A549 (cell line): ENCODE measurements at places on chromosomes 4 and X.

GRCh38 chrX:107566604-107567262 is 61.6 kb upstream of the PRPS1 start:
- DNase-seq = no peak

- DNase-seq = no peak
Measured at GRCh38 chrX:19758539-19758938, 128.9 kb downstream of the SH3KBP1 start.

- no peak for DNase-seq
Measured at GRCh38 chr4:155444721-155445120, 68.0 kb upstream of the MAP9 start.

DNA sequence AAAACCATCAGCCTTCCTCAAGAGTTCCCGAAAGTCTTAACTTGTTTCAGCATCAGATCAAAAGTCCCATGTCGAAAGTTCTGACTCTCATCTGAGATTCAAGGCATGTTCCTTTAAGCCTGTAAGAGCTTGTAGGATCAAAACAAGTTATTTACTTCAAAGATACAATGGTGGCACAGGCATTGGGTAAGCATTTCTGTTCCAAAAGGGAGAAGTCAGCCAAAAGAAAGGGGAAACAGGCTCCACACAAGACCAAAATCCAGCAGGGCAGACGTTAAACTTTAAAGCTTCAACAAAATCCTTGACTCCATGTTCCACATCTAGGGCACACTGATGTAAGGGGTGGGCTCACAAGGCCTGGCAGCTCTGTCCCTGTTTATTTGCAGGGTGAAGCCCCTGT is 91.7 kb downstream of the FHDC1 start:
- DNase-seq = no peak

DNA sequence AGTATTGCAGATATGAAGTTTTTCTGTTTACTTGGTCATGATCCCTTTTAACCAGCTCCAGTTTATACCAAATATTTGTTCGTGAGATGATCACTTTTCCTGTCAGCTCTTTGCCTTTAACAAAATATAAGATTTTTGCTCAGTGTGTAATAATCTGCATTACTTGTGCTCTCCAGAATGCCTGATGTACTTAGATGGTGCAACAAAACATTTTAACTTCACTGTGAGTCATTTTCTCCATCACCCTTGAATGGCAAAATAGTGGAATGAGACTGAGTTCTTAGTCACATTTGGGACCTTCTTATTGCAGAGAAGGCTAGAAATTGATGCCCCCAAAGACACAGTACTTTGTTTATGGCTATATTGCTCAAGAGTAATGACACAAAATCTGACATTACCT is 252.0 kb downstream of the FRMPD4 start:
- DNase-seq = no peak

DNA sequence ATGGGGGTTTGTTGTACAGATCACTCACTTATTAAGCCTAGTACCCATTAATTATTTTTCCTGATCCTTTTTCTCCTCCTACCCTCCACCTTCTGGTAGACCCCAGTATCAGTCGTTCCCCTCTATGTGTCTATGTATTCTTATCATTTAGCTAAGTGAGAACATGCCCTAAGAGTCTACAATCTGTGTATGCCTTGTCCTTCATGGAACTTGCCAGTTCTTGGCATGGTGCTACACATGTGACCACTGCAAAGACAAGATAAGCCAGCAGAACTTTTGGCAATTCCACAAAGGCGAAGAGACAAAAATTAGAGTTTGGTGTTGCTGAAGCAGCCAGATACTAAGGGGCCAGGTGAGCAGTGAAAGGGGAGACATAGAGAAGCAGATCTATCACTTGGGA is 101.3 kb downstream of the CORIN start:
- DNase-seq = no peak

DNA sequence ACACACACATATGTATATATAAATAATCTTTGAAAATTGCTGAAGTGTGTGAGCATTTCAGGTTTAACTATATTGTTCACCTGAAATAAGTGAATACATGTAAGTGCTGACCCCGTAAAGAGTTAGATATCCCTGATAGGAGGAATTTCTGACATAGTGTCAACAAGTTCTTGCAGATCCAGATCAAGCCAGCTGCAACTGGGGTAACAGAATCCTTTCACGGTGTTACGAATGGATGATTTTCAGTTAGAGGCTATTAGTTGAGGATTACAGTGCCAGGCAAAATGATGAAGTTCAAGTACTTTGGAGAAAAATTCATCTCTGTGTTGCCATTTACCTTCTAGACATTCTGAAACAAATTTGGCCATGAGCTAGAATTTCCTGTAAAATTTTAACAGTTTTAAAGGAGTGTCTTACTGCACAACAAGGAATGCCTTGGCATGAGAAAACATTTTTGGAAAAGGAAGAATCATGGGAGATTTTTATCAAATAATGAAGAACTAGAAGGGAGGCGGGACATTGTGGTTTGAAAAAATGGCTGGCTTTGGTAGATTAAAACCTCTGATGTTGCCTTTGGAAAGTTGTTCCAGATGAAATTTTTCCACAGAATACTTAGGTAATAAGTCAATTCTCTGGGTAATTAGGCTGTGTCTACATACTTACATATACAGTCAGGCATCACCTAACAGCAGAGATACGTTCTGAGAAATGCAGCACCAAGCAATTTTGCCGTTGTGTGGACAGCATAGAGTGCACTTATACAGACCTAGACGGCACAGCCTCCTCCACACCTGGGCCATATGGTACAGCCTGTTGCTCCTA is 84.4 kb upstream of the FAT1 start:
- no peak for DNase-seq

- DNase-seq = no peak
Measured at GRCh38 chr4:5462254-5462835, 246.0 kb downstream of the EVC2 start.

DNA sequence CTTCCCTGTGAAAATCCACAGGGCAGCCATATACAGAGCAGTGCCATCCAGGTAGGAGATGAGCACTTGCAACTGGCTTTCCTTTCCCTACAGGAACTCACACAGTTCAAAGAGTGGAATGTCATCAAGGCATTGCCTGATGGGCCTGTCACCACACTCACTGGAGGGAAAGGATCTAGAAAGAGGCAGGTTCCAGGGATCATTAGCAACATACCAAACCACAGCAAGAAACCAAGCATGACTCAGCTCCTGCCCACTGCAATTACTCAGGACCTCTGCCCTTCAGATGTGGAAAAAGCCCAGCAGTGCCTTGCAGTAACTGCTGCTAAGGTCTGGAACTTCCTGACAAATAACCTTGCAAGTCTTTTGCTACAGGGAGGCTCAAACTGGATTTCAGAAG is 101.2 kb downstream of the ZNF674 start:
- no peak for DNase-seq

DNA sequence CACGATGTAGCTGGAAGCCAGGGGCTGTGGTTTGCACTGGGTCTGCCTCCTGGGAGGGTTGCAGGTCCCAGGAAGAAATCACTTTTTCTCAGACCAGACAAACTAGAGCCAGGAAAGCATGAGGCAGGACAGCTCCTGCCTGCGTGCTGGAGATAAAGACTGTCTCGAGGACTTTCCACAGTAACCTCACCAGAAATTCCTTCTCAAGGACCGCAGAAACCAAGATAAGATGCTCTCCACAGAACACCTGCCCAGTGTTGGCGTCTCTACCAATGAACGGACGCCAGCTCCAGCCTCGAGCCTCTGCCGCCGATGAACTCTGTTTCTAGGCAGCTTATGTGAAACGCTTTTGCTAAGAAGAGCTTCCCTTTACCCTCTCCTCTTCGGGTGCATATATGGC is 76.9 kb upstream of the AFAP1 start:
- no peak for DNase-seq

- no peak for DNase-seq
Measured at GRCh38 chr4:56086561-56086960, 137.8 kb downstream of the CEP135 start.

DNA sequence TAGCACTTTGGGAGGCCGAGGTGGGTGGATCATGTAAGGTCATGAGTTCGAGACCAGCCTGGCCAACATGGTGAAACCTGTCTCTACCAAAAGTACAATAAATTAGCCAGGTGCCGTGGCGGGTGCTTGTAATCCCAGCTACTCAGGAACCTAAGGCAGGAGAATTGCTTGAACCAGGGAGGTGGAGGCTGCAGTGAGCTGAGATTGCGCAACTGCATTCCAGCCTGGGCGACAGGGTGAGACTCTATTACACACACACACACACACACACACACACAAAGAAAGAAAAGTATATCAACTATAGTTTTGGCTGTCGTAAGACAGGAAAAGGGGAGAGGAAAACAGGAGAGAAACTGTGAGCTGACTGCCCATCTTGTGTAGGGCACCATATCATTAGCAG is 171.7 kb downstream of the ADAMTS3 start:
- DNase-seq = no peak

DNA sequence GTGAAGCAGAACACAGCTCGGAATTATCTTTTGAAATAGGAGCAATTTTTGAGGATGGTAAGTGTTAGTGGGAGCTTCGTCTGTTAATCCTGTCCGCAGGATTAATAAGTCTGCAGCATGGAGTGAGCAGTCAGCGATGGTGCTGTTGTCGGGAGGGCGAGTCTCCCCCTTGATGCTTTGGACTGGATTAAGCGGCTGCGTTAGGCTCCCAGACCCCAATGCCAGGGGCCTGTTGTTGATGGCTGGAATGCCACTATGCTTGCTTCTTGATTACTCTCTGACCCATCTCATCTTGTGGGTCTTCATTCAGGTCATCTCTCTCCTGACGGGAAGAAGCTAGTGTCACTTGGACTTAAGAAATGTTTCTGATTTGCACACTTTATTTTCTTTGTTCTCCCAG is 332.6 kb downstream of the ARHGAP10 start:
- no peak for DNase-seq
